Foreskin keratinocyte (primary cell): ENCODE measurements at places on chromosomes 16 and 17. TPM values are rescaled to one million over a fixed set of nuclear protein-coding genes. Genes with fewer than 3 reads are reported as not detected.

DNA sequence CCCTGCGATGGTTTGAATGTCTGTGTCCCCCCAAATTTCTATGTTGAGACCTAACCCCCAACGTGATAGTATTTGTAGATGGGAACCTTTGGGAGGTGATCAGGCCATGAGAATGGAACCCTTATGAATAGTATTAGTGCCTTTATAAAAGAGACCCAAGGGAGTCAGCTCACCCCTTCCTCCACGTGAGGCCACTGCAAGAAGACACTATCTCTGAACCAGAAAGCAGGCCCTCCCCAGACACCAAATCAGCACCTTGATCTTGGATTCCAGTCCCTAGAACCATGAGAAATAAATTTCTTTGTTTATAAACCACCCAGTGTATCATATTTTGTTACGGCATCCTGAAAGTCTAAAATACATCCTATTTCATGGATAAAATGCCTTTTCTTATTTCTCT lies 64.4 kb upstream of the LRRC37A3 start:
- no peak for DNase-seq

- no peak for DNase-seq
Observed at GRCh38 chr16:84568066-84568465, 49.8 kb downstream of the COTL1 start.

GRCh38 chr16:13351601-13352217 lies 450.3 kb downstream of the SHISA9 start:
- DNase-seq = no peak

DNA sequence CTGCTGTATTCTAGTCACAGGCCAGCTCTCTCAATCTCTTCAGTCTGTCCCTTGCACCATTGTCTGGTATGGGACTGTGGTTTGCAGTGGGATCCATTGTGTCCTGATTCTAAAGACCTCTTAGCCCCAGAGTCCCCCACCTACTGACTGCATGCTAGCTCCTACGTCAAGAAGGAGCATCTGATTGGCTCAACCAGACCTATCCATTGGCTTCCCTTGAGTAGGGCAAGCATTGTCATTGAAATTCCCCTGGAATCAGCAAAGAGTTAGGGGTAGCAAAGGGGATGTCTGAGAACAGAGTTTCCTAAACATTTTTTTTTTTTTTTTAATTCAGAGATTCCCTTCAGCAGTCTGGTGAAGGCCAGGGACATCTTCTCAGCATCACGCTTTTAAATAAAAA lies 175.3 kb upstream of the MPHOSPH6 start:
- no peak for DNase-seq

Gene C17orf78
- not detected in 2 replicates for polyA plus RNA-seq
